AG09309 (cell line): ENCODE measurements at places on chromosomes 3 and 15.

- no peak for DNase-seq
Measured at GRCh38 chr3:160796089-160796812, 40.2 kb downstream of the PPM1L start.

- DNase-seq: no peak
Measured at GRCh38 chr3:100899440-100900091, 93.7 kb downstream of the ABI3BP start.

- DNase-seq: peak; percentile 31
Measured at GRCh38 chr15:62809115-62809967, 233.2 kb upstream of the TPM1 start.

DNA sequence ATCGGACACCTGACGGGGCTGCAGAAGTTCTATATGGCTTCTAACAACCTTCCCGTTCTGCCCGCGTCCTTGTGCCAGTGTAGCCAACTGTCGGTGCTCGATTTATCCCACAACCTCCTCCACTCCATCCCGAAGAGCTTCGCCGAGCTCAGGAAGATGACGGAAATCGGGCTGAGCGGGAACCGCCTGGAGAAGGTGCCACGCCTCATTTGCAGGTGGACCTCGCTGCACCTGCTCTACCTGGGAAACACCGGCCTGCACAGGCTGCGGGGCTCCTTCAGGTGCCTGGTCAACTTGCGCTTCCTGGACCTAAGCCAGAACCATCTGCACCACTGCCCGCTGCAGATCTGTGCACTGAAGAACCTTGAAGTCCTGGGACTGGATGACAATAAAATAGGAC is 9.8 kb upstream of the LRRC34 start:
- no peak for DNase-seq

- DNase-seq: no peak
Measured at GRCh38 chr3:183558495-183558894, 3.0 kb upstream of the KLHL6 start.

GRCh38 chr15:51861557-51862359 is 32.3 kb downstream of the TMOD3 start:
- DNase-seq: no peak
